ENCODE measurements at places on chromosomes 6 and 20.
A peak's percentile ranks its signal among the peaks of the same experiment; 100 is the strongest.

DNA sequence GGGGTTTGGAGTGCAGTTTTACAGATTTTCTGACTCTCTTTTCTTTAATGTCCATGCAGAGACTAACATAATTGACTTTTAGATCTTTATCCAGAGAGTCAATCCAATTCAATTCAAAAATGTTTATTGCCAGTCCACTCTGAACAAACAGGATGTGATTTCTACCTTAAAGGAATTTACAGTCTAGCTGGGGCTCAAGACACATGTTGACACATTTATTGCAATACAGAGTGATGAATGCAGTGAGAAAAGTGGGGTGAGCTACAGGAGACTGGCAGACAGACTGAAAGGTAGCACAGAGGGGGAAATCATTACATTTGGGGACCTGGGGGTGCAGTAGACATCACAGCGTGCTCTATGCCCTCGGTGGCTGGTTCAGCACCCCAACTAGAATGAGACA is 193.9 kb downstream of the SLC24A3 start:
- DNase-seq = no peak

GRCh38 chr6:55875400-55875799 is at the start of gene BMP5:
BMP5 (minus strand) TSS chr6:55875590; CDS start chr6:55874865, 725 bp downstream.
- DNase-seq = no peak

DNA sequence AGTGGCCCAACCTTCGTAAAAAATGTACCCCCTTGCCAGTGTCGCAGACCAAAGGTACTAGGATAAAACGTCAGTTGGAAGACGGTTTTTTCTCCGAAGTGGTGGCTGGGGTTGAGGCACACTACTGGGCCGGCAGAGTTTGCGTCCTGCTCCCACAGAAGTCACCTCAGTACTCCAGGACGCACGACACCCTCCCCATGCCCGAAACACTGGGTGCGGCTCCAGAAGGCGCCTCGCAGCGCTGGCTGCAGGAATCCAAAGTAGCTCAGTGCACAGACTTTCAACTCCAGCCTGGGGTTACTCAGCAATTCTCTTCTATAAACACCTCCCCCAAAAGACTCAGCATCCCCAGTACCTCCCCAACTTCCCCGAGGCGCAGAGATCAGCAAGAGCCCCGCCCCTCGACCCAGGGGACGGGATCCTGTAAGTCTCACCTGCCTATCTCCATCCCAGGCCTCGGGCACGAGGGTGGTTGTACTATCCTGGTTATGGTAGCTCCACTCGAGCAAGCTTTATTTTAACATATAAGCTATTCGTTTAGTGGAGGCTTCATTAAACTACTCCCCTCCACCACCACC is 88.2 kb downstream of the ZFP64 start:
- DNase-seq = peak; percentile 35

DNA sequence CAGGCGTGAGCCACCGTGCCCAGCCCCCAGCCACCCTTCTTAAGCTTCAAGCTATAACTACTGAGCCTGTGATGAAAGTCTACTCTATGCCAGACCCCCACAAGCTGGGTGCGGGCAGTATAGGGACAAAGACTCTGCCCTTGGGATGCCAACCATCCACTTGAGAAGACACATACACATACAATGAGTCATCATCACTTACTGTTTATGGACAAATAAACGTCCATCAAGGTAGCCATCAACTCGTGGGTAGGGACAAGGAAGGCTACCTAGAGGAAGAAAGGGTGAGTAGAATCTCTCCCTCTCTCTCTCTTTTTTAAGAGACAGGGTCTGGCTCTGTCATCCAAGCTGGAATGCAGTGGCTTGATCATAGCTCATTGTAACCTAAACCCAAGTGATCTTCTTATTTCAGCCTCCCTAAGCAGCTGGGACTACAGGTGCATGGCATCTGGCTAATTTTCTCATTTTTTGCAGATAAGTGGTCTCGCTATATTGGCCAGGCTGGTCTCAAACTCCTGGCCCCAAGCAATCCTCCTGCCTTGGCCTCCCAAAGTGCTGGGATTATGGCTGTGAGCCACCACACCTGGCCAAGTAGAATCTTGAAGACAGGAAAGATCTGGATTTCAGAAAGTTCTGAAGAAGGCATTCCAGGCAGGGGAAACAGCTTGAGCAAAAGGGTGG is 2.6 kb upstream of the TP53INP2 start:
- no peak for DNase-seq

DNA sequence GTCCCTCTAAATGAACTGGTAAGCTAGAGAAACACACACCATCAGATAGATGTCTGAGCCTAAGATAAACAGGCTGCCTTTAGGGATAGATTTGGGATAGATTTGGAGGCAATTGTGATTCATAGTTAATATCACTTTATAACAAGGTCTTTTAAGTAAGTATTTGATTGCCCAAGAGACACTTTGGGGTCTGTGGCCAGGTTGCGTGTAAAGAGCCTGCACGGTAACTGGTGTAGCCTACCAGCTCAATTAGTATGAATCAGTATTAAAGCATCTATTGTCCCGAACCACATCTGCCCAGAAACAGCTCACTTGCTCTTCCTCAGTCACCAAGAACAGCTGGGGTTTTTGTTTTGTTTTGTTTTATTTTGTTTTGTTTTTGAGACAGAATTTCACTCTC is 193.3 kb downstream of the SASH1 start:
- no peak for DNase-seq

- DNase-seq = no peak
Observed at GRCh38 chr6:16471222-16471909, 233.0 kb downstream of the GMPR start.

- no peak for DNase-seq
Observed at GRCh38 chr6:73969971-73970970, 274.3 kb downstream of the CD109 start.

- no peak for DNase-seq
Observed at GRCh38 chr20:62692176-62692575, 16.5 kb upstream of the NTSR1 start.
